ENCODE measurements at places on chromosomes 6 and 20.

- no peak for DNase-seq
These were observed 23.0 kb downstream of the MAP1LC3A start for GRCh38 chr20:34581341-34582184.

GRCh38 chr20:39855056-39855455 is 834.0 kb downstream of the MAFB start:
- DNase-seq, result no peak

DNA sequence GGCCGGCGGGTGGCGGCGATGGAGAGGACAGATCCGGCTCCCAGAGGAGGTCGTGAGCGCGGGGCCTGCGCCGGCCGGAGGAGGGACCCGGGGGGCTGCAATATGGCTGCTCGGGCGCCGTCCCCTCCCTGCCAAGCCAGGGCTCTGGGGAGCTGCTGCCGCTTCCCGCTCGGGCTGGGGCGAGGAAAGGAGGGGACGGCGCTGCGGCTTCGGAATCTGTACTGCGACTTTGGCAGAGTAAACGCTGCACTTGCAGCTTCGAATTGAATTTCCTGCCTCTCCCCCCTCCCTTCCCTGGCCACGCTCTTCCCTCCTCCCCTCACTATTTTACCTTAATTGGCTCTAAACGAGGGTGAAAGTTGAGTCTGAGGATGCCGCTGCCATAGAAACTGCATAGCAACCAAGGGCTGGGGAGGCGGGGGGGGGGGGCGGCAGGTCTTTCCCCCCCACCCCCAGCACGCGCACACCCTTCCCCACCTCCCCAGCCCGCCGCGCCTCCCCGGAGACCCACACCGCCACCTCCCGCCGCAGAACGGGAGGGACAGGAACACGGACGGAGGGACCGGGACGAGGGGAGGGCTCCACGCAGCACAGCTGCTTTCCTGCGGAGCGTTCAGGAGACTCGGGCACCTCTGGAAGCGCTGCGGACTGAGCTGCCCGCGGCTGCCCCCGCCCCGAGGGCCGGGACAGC is 93.9 kb downstream of the RNASET2 start:
- no peak for DNase-seq

GRCh38 chr6:149190224-149190831 is 127.2 kb upstream of the TAB2 start:
- peak; percentile 57 for DNase-seq

DNA sequence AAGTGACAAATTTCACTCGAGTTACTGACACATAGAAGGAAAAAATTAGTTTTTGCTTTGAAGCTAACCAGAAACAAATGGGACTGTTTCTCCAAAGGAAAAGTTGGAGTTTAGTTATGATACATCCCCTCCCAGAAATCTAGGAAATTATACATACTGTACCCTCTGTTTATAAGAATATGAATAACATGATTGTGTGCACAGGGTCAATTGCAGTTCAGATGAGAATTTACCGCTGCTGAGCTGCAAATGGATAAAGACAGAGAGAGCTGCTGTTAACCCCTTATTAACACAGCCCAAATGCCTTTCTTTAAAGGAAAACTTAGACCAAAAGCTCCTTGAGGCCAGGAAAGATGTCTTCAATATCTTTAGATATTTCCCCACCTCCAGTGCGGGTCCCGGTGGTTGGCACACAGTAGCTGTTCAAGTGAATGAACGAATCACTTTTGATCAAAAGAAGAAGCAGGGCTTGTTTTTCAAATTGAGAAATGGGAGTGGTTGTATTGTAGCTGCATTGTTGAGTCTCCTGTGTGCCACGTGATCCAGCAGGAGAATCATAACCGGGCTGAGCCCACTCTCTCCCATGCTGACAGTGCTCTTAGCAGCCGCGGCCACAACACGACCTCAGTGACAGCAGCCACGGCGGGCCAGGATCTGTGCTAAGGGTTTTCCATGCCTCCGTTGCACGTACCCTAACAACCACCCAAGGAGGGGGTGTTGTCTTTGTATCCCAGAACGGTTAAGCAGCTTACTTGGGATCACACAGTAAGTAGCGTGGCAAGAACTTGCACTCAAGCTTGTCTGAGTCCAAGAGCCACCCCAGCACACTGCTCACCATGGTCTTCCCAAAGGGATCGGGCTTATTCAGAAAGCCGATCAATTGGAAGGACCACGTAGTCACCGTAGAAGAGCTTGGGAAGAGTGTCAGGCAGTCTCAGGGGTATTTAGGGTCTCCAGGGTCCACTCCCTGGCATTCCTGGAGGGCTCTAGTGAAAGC is 53.5 kb upstream of the BMP6 start:
- DNase-seq, result no peak

GRCh38 chr6:90131125-90131524 is 165.5 kb downstream of the BACH2 start:
- DNase-seq, result no peak

- no peak for DNase-seq
These were observed at the start of gene GTSF1L for GRCh38 chr20:43726811-43727338. Gene GTSF1L, minus strand, starts transcription at chr20:43727002. Its CDS starts 308 bp downstream, at chr20:43726694.

GRCh38 chr6:104795363-104795762 is 64.4 kb downstream of the HACE1 start:
- no peak for DNase-seq

DNA sequence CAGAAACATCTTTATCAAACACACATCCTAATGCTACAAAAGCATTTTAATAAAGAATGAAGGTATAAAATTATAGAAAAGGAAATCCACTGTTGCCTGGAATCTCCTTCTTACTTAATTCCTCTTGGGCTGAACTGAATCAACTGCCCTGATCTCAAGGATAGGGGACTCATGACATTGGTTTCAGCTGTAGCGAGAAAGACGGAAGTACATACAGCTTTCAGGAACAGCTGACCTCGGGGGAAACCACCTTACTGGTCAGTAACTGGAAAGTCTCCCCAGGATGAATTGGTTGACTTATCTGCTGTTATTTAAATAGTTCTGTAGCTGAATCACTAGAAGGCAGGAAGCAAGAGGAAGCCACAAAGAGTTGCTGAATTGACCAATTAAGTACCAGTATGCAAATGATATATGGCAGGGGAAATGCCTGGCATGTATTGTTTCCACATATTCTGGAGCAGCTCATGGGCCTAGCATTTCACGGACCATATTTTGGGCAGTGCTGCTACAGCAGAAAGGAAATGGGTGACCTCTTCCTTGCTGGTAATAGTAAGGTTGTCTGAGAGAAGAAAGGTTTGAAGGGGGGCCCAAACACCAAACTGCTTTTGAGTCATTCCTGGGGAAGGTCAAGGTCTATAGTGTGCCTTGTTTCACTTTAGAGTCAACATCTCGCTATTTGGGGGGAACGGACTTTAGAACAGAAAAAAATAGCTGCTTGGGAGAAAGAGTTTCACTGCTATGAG is 43.7 kb upstream of the MAP7 start:
- DNase-seq, result peak; percentile 21

DNA sequence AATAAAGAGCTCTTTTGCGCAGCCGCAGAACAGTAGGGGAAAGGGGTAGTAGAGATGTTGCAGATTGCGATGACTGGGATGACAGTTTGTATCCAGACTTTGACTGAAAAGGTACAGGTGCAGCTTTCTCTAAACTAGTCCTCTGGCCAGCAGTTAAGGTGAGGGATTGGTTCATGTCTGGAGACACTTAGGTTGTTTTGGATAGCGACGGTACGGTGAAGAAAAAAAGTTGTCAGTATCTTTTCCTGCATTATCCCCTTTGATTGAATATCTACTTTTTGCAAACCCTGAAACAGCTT is 537 bp downstream of the PRR3 start:
- DNase-seq, result no peak

DNA sequence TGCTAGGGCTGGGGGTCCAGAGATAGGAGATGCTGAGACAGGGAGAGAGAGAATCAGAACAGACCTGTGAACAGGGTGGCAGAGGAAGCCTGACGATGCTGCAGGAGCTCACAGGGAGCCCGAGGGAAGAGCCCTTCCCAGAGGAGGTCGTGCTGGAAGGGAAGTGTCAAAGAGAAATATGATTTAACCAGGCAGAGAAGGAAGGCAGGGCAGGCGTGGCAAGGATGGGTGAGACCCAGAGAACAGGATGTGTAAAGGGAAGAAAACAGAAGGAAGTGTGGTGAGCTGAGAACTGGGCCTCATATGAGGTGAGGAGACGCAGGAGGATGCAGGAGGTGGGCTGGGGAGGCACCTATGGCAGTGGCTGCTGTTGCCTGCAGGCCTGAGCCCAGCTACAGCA is 105.6 kb downstream of the ZDHHC14 start:
- no peak for DNase-seq

- no peak for DNase-seq
These were observed 202.7 kb downstream of the MANEA start for GRCh38 chr6:95780037-95780436.

- no peak for DNase-seq
These were observed 18.1 kb downstream of the STXBP5 start for GRCh38 chr6:147222160-147222838.

DNA sequence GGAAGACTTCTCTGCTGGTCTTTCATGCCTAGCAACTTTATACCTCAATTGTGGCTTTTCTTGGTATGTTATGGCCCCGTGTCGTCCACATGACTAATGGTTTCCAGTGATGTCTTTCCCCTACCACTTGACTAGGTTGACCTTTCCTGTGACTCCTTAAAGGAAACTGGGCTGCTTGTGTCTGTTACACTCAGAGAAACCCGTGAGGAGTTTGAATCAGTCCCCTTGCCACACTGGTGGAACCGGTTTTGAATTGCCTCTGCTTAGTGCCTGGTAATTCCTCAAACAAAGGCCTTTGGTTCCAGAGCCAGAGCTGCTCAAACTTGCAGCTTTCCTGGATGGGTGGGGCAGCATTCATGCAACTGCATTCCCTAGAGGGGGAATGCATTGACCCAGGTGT is 21.9 kb downstream of the ECT2L start:
- DNase-seq, result no peak

DNA sequence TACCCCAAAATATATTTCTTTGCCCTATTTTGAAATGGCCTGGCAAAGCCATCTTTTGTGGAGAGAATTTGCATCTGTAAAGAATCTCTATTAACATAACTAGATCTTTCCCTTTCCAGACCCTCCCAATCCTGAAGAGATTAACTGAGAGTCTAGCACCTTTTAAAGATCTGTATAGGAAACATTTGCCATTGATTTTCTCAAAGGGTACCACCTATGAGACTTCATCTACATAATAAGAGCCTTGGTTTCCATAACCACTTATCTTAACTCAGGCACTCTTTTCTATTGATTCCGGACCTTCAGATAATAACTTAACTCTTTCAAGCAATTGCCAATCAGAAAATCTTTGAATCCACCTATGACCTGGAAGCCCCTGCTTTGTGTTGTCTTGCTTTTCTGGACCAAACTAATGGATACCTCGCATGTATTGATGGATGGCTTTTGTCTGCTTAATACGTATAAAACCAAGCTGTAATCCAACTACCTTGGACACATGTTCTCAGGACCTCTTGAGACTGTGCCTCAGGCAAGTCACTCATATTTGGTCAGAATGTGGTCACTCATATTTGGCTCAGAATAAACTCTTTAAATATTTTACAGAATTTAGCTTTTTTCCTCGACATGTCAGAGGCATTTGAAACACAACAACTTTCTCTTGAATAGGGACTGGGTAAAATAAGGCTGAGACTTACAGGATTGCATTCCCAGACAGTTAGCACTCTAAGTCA is 31.4 kb downstream of the SLC22A2 start:
- no peak for DNase-seq

- DNase-seq, result no peak
These were observed 355.4 kb downstream of the CDH26 start for GRCh38 chr20:60313614-60314013.

DNA sequence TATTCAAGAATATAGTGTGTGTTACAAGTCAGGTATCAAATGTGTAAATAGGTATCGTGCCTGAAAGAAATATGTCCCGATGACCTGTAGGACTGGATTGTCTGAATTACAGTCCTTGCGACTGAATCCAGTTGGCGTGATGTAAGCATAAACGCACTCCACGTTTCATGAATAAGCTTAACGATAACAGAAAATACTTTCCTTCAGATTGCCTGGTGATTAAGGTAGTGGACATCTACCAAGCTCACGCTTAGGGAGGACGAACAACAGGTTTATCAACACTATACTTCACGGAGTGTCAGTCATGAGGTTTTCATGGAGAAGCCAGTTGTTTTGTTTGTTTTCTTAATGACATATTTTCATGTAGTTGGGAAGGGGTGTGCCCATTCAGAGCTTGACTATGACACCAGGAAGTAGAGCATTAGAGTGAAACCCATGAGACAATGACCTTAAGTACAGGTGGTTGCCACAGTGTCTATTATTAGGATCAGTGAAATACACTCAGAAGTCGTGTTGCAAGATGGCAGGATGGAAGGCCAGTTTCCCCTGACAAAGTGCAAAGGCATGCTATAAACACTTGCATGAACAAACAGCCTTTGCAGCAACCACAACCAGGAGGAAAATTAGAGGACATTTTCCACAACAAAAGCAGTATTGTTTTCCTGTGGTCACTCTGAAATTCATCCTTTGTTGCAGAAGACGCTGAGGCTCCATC is 305.8 kb upstream of the PRDM1 start:
- no peak for DNase-seq

DNA sequence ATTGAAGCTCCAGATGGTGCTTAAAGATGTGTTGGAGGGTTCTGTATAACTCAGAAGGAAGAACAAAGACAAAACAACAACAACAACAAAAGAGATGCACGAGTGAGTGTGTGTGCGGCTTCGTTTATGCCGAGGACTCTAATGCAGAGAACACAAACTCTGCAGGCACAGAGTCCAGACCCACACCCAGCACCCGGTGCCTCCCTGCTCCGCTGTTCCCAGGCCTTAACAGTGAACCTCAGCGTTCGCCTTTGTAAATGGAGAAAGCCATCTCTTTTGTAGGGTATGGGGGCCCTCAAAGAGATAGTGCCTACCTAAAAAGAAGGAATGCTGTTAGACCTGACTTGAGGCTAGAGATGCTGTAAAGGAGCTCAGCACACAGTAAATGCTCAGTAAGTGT is 243.3 kb downstream of the ERMARD start:
- DNase-seq, result no peak

- DNase-seq, result no peak
These were observed 192.5 kb upstream of the MCHR2 start for GRCh38 chr6:100186552-100186951.

DNA sequence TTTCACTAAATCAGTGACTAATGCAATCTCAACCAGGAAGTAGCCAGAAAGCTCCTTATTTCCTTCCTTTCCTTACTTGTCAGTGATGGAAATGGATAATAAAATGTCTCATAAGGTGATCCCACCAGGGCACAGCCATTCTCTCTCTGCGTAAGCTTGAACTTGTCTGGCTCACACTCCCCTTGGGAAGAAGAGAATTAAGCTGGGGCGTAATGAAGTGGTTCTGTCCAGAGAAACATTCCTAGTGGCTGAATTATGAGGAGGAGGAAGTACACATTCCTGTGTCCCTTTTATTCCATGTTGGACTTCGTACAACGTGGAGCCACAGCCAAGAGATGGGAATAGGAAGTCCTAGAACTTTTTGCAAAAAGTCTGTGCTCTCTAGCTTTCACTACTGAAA is 93.7 kb downstream of the MTHFD1L start:
- DNase-seq, result no peak

Data from stimulated activated CD4-positive, alpha-beta T cell treated with anti-CD3 and anti-CD28 coated beads, Interleukin-2, amount 100 ng/mL, for 48 hours (primary cell).